GM23248 (cell line): ENCODE measurements at places on chromosomes 5 and 9.

DNA sequence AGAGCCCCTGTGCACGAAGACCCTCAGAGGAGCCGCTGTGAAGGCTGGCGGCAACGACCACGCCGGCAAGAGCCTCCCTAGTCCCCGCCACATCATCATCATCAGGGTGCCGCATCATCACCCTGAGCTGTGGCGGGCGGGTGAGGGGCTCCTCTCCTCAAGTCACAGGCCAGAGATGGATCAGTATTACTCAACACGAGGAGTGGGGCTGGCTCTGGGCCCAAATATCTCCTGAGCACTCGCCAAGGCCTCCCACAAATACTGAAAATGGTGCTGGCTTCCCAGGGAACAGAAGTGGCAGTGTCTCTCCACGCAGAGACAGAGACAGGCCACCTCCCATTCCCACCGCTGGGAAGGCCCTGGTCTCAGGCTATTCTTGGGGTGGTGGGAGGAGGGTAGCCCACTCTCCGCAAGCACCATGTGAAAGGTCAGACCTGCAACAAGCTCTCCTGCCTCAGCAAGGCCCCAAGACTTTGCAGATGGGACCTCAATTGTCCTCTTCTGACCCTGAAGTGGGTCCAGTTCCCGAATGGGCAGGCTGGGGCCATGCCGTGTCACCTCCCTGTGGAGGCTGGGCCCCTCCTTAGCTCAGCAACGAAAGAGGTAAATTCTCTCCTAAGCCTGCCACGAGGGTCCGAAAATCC, 39.3 kb upstream of the ZNF354A start:
- DNase-seq: no peak

GRCh38 chr5:93355691-93356090, 225.3 kb downstream of the NR2F1-AS1 start:
- DNase-seq: no peak

DNA sequence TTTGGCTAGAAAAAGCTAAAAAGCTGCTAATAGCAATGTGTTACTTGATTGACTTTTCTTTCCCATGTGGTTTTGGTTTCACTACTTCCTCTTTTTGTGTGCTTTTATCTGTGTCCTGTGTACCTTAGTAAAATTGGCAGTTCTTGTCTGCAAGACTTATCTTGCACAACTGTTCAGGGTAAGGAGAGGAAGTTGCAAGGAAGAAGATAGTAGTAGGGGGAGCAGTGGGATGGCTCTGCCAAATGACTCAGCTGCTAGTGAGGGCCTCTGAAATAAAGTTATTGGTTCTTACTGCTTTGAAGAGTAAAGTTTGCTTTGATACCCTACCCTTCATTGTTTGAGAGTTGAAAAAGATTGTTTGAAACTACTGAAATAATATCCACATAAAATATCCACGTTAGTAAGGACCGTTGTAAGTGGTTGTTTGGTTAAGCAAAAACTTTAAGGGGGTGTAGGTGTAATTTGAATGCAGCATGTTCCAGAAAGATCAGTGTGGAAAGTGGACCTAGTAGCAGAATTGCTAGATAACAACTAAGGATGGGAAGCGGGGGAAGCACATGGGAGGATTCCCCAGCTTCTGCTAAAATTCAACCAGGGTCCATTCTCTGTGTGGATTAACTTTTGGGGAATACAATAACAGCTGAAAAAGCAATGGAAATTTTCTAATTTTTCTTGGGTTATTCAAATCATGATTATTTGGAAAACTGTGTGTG, 123.5 kb downstream of the SCAMP1 start:
- DNase-seq: peak; percentile 37

DNA sequence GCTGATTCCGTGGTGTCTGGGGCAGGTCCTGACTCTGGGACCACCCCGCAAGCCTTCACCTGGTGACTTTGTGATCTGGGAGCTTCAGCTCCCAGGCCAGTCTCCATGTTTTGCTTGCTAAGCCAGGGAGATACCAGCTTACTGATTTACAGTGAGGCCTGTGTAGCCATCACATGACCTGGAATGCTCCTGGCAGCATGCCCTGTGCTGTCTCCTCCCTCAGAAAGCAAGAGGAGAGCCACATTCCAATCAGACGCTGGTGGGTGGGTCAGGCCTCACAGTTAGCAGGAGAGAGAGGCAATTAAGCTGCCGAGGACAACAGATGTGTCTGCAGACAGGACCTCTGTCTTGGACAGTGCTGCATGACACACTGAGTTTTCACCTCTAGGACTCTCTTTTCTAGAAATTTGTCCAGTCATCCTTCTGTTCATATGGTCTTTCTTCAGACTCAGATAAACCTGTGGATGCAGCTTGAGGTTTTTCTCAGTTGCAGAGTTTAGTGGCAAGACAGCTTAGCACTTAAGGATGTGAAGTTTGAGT, 24.4 kb upstream of the GRPEL2 start:
- peak; percentile 85 for DNase-seq

DNA sequence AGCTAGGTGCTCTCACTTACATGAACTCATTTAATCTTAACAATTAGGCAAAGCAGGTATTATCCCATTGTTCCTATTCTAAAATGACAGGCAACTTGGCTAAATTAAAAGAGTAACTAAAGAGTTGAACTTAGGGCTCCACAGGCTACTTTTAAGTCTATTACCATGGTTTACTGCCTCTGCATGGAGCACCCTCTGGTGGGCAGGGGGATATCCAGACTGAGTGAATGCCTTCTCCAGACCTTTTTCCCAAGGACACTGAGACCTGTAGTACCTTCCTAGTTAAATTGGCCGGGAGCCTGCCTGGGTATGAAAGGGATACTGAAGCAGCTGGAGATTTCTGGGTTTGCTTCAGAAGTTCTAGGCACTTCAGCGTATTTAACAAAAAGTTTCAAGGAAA, 238.1 kb downstream of the ELAVL2 start:
- DNase-seq: no peak

DNA sequence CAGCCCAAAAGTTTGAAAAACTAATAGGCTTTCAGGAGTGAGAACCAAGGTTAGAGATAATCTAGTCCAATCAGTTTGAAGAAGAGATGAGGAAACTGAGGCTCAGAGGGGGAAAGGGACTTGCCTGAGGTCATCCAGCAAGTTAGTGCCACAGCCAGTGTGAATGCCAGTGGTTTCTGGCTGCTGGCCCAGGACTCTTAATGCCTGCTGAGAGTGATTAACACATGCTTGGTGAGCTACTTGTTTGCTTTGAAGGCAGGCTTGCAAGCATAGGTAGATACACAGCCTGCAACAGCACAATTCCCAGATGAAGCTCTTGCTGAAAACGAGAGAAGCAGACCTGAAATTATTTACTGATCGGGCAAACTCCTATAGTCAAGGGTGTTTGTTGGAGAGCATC, 591.6 kb upstream of the SGCD start:
- DNase-seq: peak; percentile 1

- no peak for DNase-seq
Measured at GRCh38 chr5:143274952-143275351, 128.5 kb downstream of the NR3C1 start.

GRCh38 chr5:81779125-81779915, 28.4 kb upstream of the SSBP2 start:
- peak; percentile 66 for DNase-seq

- DNase-seq: peak; percentile 88
Measured at GRCh38 chr5:169258372-169259000, 42.5 kb downstream of the SLIT3 start.

DNA sequence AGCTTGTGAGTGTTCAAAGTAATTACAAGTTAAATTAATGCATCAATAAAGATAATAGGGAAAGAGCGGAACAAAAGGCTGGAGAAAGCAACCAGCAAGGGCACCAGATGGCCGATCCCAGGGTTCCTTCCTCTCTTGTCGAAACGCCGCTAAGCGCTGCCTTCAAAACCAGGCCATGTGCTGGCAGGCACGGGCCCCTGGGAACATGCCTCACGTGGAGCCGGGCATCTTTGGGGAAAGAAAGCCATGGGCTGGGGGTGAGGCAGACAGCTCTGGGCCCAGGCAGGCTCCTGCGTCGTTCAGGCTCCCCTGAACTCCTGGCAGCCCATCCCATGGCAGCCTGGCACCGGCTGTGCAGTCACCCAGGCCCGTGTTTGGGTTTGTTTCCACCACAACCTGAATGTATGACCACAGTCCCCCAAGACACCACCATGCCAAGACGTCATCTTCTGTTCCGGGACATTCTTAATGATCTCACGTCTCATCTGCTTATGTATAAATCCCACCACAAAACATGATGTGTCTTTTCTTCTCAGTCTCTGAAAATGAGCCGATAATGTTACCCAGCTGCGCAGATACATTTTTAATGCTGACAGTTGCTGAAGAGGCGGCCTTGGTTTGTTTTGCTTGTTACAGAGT, 110.4 kb upstream of the SARDH start:
- no peak for DNase-seq

GRCh38 chr5:119220576-119221197, 135.1 kb upstream of the TNFAIP8 start:
- no peak for DNase-seq

GRCh38 chr5:151646334-151646733, 40.4 kb downstream of the SPARC start:
- no peak for DNase-seq

- no peak for DNase-seq
Measured at GRCh38 chr9:105858877-105859276, 164.5 kb downstream of the TMEM38B start.

DNA sequence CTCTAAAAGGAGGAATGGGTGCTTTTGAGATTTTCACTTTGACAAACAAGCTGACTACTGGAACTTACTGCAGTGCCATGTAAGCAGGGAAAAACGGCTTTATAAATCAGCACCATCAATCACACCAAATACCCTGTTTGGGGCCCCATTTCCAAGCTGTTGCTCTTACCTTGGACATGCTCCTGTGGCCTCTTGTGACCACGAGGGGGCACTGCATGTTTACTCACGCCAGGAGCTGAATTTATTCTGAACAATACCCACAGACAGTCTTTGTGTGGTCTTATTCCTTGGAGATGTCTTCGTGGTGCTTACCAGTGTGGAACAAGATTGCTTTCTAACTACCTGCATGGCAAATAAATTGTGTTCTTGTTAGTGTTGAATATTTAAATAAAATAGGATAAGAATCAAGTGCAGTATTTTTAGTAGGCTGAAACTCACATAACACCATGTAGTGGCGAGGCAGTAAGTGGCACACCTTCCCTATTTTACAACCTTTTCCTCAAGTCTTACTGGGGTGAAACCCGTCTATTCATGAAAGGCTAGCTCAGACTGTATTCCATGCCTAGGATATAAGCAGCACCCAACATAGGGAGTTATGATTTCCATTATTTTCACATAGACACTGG, 155.5 kb upstream of the NMUR2 start:
- peak; percentile 68 for DNase-seq

DNA sequence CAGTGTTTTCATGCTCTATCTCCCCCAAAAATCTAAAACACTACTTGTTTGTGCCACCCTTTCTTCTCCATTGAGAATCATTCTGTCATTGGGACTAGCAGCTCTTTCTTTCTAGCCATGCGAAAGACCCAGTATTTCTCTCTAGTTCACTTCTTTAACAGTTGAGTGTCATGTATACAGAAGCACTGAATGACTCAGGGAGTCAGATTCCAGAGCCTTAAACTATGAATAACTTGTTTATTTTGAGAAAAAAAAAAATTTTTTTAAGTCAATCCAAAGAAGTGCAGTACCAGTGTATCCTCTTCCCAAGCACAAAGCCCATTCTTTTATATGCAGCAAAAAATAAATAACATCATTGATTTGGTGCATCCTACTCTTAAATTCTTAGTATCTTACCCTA, 415.4 kb upstream of the GRAMD2B start:
- peak; percentile 44 for DNase-seq

GRCh38 chr5:78755822-78756429, 107.4 kb upstream of the LHFPL2 start:
- DNase-seq: peak; percentile 80

GRCh38 chr9:2018162-2018643, 3.1 kb downstream of the SMARCA2 start:
- no peak for DNase-seq

DNA sequence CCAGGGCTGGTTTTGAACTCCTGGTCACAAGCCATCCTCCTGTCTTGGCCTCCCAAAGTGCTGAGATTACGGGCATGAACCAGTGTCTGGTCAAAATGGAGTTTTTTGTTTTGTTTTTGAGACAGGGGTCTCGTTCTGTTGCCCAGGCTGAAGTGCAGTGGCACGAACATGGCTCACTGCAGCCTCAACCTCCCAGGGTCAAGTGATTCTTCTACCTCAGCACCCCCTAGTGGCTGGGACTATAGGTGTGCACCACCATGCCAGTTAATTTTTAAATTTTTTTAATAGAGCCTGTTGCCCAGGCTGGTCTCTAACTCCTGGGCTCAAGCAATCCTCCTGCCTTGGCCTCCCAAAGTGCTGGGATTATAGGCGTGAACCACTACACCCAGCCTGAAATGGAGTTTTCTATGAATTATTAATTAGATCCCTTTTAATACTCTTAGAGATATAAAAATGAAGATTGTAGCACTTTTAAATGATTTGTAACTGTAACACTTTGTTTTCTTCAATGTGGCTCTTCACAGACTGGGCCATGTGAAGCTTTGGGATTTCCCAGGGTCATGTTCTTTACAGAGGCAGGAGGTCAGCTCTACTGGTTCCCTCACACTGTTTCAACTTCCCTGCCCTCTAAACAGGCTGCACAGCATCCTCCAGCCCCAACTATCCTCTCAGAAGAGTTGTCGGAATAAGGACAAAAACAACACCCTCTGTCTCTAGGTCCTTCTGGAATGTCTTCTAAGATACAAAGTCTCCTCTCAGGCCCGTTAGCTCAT, 32.7 kb upstream of the SPARC start:
- peak; percentile 77 for DNase-seq

GRCh38 chr5:106376522-106376921, 1294.2 kb downstream of the EFNA5 start:
- DNase-seq: peak; percentile 2

DNA sequence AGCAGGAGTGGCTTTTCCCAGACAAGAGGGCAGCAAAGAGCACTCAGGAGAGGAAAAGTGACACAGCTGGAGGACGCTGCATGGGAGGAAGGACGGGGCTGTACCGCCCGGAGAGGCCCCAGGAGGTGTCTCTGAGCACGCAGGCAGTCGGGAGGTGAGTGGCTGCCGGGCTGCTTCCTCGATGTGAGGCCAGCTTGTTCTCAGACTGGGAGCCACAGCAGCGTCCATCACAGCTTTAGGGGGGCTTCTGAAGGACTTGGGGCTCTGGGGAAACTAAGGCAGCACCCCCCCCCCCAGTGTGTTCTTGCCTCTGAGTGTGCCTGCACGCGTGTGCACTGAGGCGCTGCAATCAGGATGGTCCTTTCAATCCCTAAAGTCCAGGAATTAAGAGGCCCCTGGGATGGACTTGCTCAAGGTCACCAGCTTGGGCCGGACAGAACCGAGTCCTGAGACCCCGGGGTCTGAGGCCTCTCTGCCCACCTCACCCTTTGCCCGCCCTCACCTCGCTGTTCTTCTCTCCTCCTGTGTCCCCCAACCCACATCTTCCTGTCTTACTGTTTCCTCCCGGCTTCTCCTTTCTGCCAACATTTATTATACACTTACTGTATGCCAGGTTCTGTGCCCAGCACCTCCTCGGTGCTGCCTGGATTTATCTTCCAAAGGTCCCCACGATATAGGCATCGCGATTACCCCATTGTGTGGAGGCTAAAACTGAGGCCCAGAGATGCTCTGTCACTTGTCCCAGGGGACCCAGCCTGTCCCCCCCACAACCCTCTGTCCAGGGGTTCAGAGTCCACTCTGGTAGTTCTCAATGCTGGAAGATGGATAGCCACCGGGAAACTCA, 32.9 kb downstream of the FAM163B start:
- DNase-seq: no peak
